ENCODE measurements at places on chromosomes 3 and 15. TPM values are rescaled to one million over a fixed set of nuclear protein-coding genes. Genes with fewer than 3 reads are reported as not detected.
A peak's percentile ranks its signal among the peaks of the same experiment; 100 is the strongest.

GRCh38 chr3:113628316-113628715 is 68.1 kb downstream of the USF3 start:
- DNase-seq = no peak

GRCh38 chr3:129829640-129830039 is 63.9 kb downstream of the TMCC1 start:
- no peak for DNase-seq

DNA sequence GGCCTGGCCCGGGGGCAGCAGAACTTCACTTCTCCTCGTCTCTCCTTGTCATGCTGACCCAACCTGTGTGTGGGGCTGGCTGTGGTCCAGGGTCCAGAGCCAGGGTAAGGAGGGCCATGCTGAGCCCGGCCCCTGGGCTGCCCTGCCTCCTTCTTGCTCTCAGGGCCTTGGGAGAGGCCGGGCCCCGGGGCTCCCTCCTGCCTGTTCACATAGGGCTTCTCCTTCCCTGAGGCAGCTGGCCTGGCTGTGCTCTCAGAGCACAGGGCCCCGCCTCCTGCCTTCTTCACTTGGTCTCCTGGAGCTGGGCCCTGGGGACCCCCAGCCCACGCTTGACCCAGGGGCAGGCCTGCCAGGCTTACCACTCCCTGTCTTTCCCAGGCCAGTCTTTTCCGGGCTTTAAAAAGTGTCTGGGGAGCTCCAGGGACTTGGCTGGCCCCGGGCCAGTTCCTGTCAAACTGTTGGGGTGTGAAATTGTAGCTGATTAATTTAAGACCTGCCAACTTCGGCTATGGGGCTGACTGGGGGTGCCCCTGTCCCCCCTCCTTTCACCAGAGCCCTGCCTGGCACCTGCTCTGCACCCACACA is 11.8 kb downstream of the PLXNA1 start:
- DNase-seq = no peak

DNA sequence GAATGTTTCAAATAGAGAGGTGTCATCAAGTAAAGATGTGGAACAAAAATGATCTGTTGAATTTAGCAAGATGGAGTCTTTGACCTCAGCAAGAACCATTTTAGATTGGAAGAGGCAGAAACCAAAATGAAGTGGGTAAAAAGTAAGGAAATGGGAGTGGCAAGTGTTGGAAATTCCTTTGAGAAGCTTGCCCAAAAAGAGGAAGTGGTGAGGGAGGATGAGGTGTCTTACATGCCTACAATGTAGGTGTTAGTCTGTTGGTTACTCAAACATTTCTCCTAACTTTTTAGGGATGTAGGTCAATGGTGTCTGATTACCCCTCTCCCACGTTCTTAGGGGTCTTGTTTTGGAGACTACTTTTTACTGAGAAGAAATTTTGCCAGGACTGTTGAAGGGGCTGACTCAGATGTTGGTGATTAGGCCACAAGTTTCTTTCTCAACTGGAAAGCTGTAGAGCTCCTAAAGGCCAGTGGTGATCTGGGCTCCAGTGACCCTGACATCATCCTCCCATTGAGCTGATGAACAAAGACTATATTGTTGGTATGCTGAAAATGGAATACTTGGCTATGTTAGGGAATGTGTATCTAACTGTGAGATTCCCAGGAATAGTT is 5.1 kb downstream of the PPP2R3A start:
- DNase-seq = no peak

DNA sequence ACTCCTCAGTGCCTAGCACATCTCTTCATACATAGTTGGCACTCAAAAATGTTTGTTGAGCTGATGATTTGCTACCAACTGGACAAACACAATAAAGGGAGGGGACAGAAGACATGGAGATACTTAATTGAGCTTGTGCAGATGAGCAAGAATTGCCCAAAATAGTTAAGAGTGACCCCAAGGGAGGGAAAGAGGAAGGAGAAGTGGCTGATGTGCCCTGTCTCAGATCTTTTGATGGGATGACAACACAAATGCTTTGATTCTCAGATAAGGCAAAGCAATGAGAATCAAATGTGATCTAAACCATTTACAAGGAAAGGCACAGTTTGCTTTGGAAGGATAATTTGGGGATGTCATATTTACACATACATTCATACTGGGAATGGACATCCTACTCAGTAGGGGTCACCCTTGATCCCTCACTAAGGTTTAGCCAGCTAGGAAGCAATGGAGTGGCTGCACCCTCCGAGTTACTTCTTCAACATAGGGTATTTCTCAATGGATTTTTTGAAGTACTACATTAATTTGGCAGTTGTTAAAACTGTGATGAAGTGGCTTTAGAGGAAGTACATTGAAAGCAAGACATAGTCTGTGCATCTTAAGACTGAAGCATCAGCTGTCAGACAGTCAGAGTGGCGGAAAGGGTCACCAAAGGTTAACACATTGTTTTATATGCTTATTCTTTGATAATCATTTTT is 21.9 kb upstream of the SSR3 start:
- DNase-seq = no peak

DNA sequence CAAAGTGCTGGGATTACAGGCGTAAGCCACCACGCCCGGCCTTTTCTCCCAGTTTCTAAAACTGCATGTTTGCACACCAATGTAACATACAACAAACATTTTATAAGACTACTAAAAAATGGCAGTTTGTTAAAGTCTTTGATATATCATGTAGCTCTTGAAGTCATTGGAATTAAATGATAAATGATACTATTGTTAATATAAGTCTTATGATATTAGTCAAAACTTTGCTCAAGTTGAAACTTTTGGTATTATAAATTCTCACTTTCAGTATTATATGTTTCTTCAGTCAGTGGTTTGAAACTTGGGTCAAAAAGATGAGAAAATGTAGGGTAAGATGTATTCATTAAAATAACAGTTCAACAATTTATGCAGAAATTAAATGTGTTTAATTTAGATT is 117.6 kb upstream of the TBL1XR1 start:
- DNase-seq = no peak

DNA sequence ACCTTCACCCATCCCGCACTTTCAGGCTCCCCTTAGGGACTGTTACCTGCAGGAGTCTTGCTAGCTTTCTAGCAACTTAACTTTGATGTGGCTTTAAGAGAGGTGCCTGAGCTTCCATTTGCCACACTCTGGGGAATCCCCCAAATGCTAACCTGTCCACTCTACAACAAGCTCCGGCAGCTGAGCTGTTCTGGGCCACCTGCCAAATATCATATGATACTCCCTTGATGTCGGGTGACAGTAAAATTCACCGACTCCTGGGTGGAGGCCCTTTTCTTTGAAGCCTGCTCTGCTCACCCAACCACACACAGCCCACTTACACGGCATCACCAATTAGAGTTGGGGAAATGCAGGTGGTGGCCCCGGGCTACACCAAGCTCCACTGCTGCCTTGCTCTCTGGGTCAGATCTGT is 38.0 kb upstream of the XCR1 start:
- DNase-seq = peak; percentile 86

Gene HTR3E
- total RNA-seq = not detected

Gene ARL8B
- total RNA-seq = 43.0 TPM

Gene DPPA2
- not detected for total RNA-seq

Gene CADM2
- not detected for total RNA-seq

Measured in CD4-positive, CD25-positive, alpha-beta regulatory T cell (primary cell).